ENCODE measurements at places on chromosomes 13 and 19.

GRCh38 chr13:48448959-48449614, 36.2 kb upstream of the LPAR6 start:
- DNase-seq = no peak

DNA sequence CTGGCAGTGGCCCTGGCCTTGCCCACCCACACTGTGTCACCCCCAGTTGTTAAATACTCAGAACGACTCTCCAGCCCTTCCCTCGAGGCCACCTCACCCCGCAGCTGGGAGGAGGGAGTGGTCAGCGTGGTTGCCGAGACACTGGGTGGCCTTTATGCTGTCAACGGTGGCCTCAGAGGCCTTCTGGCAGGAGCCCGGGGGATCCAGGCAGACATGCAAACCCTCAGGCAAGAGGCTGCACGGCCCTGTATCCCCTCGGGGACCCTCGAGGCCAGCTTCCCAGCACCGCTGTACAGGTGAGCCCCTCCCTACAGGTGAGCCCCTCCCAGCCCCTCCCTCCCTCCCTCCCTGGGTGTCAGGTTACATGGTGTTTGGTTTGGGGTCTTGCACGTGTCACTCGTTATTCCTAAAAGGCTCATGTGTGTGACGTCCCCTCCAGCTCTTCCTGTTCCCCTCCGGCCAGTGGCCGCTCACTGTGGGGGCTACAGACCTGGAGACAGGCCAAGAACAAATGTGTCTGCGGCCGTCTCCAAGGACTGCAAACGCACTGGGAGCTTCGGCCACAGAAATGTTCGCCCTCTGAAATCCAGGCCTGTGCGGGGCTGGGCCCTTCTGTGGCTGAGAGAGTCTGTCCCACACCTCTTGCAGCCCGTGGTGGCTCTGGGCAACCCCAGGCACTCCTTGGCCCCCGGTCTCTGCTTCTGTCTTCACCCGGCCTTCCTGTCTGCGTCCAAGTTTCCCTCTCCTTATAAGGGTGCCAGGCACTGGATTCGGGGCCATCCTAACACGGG, at the start of gene TEKTIP1:
Gene TEKTIP1, plus strand, starts transcription at position 210 of the 791 bp plus-strand sequence. Its CDS starts 4 bp downstream, at position 214.
- no peak for DNase-seq

DNA sequence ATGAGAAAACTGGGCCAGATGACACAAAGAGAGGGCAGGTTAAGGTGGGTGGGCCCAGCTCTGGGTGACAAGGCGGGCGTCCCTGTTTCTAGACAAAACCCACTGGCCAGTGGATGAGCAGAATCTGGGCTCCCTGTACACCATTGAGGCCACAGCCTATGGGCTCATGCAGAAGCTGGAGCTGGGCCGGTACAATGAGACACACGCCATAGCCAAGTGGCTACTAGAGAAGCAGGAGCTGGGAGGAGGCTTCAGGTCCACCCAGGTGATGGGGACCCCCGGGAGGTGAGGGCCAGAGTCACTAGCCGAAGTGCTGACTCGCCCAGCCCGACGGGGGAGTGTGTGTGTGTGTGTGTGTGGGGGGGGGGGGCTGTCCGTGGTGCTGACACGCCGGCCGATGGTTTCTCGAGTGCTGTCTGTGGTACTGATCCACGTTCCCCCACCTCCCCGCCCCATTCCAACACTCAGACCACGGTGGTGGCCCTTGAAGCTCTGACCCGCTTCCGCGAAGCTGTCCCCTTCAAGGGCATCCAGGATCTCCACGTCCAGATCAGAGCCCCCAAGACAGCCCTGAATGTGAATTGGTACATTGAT, 24.3 kb upstream of the SHFL start:
- no peak for DNase-seq

GRCh38 chr19:5624018-5624663, 1.3 kb downstream of the SAFB start:
- no peak for DNase-seq

- DNase-seq = peak; percentile 74
These were observed at the start of gene ARID3A for GRCh38 chr19:925526-926322. TSS of gene ARID3A (plus strand) at chr19:926035. CDS start at chr19:929529, 3,494 bp downstream.

- DNase-seq = no peak
These were observed 503 bp downstream of the TUBA3C start for GRCh38 chr13:19181021-19181620.

DNA sequence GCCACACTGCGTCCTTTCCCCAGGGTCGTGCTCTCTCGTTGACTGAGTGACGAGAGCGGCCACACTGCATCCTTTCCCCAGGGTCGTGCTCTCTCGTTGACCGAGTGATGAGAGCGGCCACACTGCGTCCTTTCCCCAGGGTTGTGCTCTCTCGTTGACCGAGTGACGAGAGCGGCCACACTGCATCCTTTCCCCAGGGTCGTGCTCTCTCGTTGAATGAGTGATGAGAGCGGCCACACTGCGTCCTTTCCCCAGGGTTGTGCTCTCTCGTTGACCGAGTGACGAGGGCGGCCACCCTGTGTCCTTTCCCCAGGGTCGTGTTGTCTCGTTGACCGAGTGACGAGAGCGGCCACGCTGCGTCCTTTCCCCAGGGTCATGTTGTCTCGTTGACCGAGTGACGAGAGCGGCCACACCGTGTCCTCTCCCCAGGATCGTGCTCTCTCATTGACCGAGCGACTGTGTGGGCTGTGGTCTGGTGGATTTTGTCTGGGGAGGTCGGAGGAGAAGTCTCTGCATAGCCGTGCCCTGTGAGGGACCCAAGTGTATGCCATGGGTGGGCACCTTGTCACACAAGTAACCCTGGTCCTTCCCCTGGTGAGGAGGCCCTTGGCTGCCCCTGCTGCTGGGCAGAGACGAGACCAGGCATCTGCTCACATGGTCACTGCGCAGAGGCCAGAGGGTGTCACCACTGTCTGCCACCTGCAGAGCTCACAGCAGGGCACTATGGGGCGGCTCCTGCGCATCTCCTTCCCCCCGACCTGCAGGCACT, 107.7 kb downstream of the KDM4B start:
- no peak for DNase-seq
